ENCODE measurements at places on chromosomes 7 and 10.
A peak's percentile ranks its signal among the peaks of the same experiment; 100 is the strongest.

- DNase-seq = no peak
These were observed 288.5 kb upstream of the POT1 start for GRCh38 chr7:125218076-125218475.

- no peak for DNase-seq
These were observed at the start of gene THSD7A for GRCh38 chr7:11831736-11832495. Gene THSD7A (minus strand): TSS chr7:11832198. CDS start chr7:11831946, 252 bp downstream.

DNA sequence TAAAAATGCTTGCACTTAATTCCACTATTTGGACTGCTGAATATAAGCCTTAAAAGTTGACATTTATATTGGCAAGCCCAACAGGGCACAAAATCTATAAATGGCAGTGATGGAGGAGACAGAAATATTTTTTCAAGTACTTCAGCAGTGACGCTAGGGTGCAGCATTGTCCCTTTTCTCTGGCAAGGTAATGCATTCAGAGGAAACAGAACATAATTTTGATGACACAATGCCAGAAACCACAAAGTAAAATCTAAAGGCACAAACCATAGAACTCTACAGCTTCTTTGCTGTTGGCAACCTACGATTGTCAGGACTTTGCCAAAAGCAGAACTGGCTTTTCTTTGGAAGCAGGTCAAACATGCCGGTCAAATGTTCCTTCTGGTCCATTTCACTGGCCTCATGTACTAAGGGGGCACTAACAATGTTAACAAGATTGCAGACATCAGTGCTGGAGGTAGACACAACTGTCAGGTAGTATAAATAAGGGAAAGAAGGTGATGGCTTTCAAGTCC, 30.9 kb upstream of the FAM133B start:
- peak; percentile 70 for DNase-seq

DNA sequence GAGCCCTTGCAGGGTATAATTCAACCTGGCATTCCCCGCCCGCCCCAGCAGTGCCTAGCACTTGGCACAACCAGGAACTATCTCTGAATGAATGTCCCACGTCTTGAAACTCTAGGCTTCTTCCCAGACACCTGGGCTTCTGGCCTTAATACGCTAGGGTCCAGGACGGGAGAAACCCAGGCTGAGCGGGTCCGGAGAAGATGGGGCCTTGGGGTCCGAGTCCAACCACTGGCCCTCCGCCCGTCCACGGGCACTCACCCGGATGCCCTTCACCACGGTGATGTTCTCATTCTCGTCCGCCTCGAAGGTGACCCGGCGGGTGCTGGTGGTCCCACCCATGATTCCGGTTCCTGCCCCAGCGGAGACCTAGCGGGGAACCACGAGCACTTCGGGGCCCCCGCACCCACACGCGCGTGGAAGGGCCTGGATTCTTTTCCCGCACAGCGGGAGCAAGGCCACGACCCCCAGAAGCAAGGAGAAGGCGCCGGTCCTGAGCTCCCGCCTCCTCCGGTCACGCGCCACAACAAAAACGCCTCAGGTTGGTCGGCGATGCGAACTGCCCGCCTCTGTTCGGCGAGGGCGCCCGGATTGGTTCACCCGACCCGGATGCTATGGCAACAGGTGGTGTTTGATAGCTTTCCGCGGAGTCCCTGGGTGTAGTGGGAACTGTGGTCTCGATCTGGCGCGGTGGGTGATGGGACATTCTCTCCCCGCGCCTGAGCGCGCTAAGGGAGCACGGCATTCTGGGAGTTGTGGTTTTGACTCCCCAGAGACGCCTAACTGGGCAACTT, at the start of gene CHCHD3:
Gene CHCHD3 (minus strand): TSS at position 492 of the 791 bp plus-strand sequence. CDS start 153 bp downstream, at position 339.
- peak; percentile 93 for DNase-seq

DNA sequence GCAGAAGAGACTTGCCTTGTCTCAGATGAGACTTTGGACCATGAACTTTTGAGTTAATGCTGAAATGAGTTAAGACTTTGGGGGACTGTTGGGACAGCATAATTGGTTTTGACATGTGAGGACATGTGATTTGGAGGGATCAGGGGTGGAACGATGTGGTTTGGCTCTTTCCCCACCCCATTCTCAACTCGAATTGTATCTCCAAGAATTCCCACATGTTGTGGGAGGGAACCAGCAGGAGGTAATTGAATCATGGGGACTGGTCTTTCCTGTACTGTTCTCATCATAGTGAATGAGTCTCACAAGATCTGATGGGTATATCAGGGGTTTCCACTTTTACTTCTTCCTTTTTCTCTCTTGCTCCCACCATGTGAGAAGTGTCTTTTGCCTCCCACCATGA, 229.7 kb upstream of the KCND2 start:
- no peak for DNase-seq

- DNase-seq = no peak
These were observed 410.9 kb downstream of the TCERG1L start for GRCh38 chr10:130900441-130901160.

- DNase-seq = no peak
These were observed 134.9 kb upstream of the ADARB2 start for GRCh38 chr10:1872151-1872726.

DNA sequence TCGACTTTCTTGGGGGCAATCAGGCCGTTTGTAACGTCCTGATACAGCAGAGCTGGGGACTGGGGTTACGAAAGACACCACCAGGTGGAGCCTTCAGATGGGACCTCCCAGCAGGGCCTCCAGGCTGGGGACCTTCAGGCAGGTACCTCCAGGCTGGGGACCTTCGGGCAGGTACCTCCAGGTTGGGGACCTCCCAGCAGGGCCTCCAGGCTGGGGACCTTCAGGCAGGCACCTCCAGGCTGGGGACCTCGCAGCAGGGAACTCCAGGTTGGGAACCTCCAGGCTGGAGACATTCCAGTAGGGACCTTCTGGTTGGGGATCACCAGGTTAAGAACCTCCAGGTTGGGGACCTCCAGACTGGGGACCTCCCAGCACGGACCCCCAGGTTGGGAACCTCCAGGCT, 23.5 kb upstream of the GPR146 start:
- DNase-seq = no peak

DNA sequence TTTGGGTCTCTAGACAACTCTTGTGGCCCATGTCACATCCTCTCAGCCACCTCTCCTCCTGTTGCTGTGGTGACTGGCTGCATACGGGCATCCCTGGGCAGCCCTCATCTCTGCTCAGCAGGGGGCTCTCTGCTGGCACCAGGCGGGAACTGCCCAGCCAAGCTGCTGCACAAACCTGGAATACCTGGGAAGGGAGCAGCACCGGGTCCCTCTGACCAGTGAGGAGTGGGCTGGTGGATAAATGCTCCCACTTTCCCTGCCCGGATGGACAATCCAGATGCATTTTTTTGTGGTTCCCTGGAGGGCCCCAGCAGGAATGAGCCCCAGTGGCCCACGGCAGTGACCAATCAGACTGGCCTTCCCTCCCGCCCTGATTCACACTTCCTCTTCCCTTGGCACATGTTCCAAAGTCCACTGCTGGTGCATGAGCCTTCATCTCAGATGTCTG, 21.9 kb downstream of the GRID1 start:
- DNase-seq = no peak

- DNase-seq = no peak
These were observed 35.1 kb upstream of the WIPF3 start for GRCh38 chr7:29771081-29771816.

GRCh38 chr10:70589762-70590654, 12.5 kb downstream of the PRF1 start:
- no peak for DNase-seq

- DNase-seq = no peak
These were observed 15.8 kb upstream of the KDM7A start for GRCh38 chr7:140192620-140193019.

DNA sequence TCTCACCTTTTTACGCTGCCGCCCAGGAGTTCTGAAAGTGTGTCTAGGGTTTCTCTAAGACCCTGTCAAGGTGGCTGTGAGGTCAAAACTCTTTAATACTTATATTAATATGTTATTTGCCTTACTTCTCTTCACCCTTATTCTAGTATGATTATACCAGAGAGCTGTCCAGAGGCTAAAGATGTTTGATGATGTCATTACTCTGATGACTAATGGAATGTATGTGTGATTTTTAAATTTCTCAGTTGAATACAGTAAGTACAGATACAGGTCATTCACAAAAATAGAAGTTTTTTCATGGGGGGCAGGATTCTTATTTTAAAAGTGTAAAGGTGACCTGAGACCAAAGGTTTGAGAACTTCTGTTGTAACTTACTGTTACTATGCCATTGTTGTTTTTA, 150.6 kb upstream of the FOXP2 start:
- no peak for DNase-seq

DNA sequence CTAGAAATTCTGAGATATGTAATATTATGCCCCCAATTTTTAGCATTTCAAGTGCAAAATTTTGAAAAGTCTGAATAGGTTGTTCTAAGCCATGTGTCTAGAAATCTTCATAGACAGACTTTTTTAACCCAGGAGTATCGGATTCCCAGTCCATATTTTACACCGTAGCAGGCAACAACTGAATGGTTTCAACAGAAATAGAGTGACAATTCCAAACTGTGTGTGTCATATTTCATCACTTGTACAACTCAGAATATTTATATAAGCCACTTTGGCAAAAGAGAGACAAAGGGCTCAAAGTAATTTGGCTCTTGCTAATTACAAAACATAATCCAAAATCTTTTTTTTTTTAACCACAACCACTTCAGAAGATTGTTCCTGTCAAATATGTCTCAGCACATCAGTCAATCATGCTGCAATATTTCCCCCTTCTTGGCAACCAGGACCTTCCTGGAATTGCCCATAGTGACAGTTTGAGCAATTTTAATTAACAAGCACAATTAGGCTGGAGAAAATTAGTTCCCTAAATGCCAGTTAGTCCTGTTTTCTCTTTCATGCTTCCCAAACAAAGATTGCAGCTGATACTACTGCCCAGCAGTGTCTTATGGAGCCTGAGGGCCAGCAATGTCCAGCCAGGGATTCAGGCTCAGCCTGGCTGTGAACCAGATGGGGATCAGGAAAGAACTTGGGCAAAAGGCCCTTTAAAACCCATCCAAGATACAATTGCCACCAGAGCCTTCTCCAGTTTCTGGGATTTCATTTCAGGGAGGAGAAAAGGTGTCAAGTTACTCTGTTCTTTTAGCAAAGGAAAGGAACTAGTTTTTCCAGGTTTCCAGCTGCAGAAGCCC, 533.3 kb upstream of the GHITM start:
- DNase-seq = no peak

DNA sequence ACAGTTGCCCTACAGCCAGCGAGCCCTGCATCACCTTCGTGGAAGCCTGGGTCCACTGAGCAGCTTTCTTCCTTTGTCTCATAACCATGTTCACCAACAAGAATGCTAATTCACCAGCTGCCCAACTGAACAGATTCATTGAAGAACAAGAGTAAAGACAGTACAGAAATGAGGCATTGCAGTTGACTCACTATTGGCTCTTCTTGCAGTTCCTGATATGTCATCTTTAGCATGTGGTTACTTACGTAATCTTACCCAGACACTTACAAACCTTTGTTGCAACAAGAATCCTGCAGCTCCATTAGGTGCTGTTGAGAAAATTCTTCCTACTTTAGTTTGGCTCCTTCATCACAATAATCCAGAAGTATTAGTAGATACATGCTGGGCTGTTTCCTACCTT, 174.0 kb upstream of the TPK1 start:
- no peak for DNase-seq

Measured in stimulated activated CD4-positive, alpha-beta T cell treated with anti-CD3 and anti-CD28 coated beads, TNF-alpha, amount 100 ng/mL, for 48 hours (primary cell).